Spleen (tissue), 13 donors: ENCODE measurements at places on chromosomes 1 and 21. TPM values are rescaled to one million over a fixed set of nuclear protein-coding genes. Genes with fewer than 3 reads are reported as not detected.
A peak's percentile ranks its signal among the peaks of the same experiment; 100 is the strongest.

- no peak for DNase-seq
Observed at GRCh38 chr1:221994274-221994698, 252.4 kb upstream of the DUSP10 start.

FAM72A gene
- 3.9 TPM for total RNA-seq

SH2D1B gene
- total RNA-seq: 8.9 TPM

GRCh38 chr1:48033495-48034045 lies 36.4 kb upstream of the TRABD2B start:
- no peak for DNase-seq

- DNase-seq: peak; percentile 63
Observed at GRCh38 chr1:33280091-33280661, 23.9 kb downstream of the ZNF362 start.

GRCh38 chr1:165816826-165817497 lies 10.5 kb upstream of the UCK2 start:
- DNase-seq: no peak

GRCh38 chr1:33696311-33696710 lies 167.6 kb upstream of the HMGB4 start:
- DNase-seq: no peak

ITLN2 gene
- total RNA-seq: not detected

GRCh38 chr1:64337475-64337874 lies 132.5 kb upstream of the CACHD1 start:
- DNase-seq: no peak

DNA sequence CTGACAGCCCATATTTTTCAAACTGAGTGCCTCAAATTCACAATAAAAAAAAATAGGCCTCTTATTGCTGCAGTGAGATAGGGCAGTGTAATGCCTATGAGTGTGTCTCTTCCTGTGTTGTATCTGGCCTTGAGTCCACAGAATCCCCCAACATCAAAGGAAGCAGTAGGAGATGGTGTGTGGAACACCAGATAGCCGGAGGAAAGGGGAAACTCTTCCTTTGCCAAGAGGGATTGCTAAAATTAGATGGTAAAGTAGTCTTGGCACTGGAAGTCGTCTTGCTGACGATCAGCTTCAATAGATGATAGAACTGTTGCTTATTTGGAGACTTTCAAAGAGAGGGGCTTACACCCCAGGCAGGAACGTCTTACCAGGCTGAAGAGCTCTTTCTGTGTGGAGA lies 51.8 kb downstream of the RUNX1 start:
- DNase-seq: no peak

DNA sequence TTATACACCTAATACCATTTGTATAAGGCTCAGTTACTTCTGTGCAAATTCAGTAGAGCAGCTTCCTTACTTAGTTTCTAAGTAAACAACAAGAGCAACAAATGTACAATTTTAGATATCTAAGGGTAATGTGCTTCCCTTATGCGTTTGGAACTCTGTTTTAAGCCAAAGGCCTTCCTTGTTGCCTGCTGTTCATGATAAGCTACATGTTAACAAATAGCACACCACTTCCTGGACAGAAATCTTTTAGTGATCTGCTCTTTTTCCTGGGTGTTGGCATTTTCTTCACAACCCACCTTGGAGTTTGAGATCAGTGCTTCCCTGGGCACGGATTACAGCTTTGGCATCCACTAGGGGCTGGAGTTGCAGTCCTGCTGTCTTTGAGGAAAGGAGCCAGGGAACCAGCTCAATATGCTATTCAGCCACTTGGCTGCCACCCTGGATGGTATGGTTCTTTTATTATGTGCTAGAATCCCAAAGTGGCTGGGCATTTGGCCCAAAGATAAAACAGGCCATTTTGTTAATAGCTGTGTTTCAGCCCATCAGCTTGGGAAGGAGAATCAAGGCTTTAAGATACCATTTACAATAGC lies 55.6 kb upstream of the ADAR start:
- no peak for DNase-seq

GRCh38 chr1:17611991-17612390 lies 72.5 kb downstream of the ARHGEF10L start:
- DNase-seq: no peak

DNA sequence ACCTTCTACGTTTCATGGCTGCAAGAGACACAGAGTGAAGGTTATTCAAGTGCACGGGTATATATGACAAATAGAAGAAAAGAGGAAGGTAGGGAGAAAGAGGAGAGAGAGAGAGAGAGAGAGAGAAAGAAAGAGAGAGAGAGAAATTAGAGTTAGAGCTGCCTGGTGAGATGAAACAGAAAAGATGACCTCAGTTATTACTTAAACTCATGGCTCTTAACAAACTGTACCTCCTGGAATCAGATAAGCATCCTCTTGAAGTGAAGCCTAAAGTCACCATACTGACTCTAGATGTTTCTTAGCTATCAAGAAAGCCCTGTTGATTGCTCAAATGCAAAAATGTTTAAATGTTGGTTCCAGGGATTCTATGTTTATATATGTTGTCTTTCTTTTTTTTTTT lies 597.7 kb upstream of the ZP4 start:
- no peak for DNase-seq

CCDC190 gene
- not detected for total RNA-seq

GRCh38 chr1:172515927-172516326 lies 17.0 kb upstream of the SUCO start:
- DNase-seq: no peak

NTNG1 gene
- 1.1 TPM for total RNA-seq

AMY2B gene
- total RNA-seq: 19.7 TPM

GRCh38 chr1:30413606-30414005 lies 309.8 kb downstream of the MATN1 start:
- DNase-seq: no peak

DNA sequence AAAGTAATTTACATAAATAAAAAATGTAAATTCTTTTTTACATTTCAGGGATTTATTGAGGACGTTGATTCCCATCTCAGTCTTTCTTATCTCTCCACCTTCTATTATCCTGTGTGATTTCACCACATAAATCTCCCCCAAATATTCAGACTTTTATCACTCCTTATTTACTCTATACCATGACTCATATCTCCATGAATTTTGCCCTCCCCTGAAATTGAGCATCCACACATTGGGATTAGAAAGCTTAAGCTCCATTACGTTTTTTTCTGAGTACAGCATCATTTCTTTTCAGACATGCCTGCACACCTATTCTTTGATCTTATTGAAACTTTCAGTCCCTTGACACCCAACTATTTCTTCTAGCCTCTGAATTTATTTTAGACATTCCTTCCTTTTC lies 111.2 kb downstream of the IFI44 start:
- DNase-seq: no peak

- no peak for DNase-seq
Observed at GRCh38 chr1:171985639-171986038, 144.3 kb downstream of the DNM3 start.

DNA sequence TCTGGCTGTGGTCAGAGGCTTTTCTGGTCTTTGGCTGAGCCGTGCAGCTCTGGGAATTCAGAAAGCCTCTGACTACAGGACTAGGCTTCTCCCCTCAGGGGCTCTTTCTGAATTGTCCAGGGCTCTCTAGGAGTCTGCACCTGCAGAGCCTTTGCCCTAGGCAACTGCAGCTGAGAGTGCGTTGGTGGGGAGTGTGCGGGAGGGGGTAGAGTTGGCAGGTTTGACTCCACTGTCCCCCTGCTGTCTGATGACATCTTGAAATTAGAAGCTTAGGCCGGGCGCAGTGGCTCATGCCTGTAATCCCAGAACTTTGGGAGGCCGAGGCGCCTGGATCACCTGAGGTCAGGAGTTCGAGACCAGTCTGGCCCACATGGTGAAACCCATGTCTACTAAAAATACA lies 32.9 kb downstream of the KIAA1614 start:
- DNase-seq: peak; percentile 54

DNA sequence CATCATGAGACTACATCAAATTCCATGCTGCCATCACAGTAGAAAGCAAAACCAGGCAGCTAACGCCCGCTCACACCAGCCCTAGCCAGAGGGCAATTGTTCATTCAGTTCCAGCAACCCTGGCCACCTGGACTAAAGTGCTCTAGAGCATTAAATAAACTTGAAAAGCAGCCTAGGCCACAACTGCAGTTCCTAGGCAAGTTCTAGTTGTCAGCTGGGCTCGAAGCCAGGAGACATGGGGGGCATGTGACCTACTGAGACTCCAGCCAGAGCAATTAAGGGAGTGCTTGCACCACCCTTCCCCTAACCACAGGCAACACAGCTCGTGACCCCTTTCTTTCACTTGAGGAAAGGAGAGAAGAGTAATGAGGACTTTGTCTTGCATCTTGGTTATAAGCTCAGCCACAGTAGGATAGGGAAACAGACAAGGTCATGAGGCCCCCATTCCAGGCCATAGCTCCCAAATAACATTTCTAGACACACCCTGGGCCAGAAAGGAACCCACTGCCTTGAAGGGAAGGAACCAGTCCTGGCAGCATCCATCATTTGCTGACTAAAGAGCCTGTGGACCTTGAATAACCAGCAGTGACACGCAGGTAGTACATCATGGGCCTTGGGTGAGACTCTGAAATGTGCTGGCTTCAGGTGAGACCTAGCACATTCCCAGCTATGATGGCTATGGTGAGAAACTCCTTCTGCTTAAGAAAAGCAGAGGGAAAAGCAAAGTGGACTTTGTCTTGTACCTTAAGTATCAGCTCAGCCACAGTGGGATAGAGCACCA lies 77.0 kb downstream of the ZZZ3 start:
- no peak for DNase-seq

TTLL7 gene
- 4.8 TPM for total RNA-seq
